ENCODE measurements at places on chromosomes 1 and 21. TPM values are rescaled to one million over a fixed set of nuclear protein-coding genes. Genes with fewer than 3 reads are reported as not detected.

DNA sequence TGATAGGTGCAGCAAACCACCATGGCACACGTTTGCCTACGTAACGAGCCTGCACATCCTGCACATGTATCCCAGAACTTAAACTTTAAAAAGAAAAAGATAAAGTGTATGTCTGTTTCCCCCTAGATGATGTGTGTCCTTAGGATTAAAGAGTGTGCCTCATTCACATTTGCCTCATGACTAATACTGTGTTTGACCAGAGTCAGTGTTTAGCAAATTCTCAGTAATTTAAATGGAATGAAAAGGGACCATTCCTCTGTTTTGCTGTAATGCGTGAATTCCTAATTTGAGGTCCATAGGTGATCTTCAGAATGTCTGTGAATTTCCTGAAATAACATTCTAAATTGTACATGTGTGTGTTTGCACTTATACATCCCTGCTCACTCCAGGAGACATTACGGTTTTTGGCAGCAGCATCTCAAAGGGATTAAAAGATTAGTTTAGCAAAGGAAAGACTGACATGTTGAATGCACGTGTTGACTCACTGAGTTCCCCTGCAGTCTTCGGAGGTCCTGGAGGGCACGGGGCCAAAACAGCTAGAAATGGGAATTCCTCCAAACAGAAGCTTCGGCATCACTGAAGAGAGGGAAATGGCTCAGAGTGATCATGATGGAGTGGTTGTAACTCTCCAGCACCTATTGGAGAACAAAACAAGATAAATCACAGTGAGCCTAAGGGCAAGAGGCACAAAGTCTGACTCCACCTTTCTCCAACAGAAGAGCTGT, 19.1 kb upstream of the SLC35F3 start:
- DNase-seq = no peak
- H3K4me3 ChIP-seq = no peak overlapping the region
- no peaks in the 10 kb centered on the region for H3K4me1 ChIP-seq

DNA sequence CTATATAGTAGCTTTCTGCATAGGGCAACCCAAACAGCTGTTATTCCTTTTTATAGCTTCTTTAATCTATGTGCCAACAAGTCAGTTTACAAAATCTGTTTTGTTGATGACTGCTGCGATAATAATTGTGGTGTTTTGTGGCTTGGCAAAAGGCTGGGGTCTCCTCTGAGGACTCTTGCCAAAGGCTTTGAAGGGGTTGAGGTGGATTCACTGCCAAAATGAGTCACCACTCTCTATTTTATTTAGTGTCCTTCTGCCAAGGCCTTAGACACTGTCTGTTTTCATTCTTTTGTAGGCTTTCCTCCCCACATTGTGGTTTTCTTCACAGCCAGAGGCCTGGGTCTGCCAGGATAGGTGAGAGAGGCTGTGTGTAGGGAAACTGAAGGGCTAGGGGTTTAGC, 161.8 kb downstream of the NFIA start:
- no peak overlapping the region for H3K27ac ChIP-seq
- no peaks in the 10 kb centered on the region for H3K27me3 ChIP-seq
- no peak overlapping the region for H3K4me3 ChIP-seq
- peaks cover 7% of the 10 kb centered on the region for H3K4me1 ChIP-seq

GRCh38 chr1:30472526-30472925, 250.9 kb downstream of the MATN1 start:
- DNase-seq = no peak
- no peak overlapping the region for H3K27ac ChIP-seq
- no peaks in the 10 kb centered on the region for H3K36me3 ChIP-seq
- H3K27me3 ChIP-seq = no peaks in the 10 kb centered on the region
- no peak overlapping the region for H3K4me3 ChIP-seq

- H3K4me3 ChIP-seq = no peak overlapping the region
- H3K27ac ChIP-seq = no peak overlapping the region
- no peaks in the 10 kb centered on the region for H3K27me3 ChIP-seq
- H3K36me3 ChIP-seq = no peaks in the 10 kb centered on the region
- no peak for DNase-seq
- peaks cover 25% of the 10 kb centered on the region for H3K4me1 ChIP-seq
Observed at GRCh38 chr1:145983960-145984830, 12.2 kb downstream of the TXNIP start.

DNA sequence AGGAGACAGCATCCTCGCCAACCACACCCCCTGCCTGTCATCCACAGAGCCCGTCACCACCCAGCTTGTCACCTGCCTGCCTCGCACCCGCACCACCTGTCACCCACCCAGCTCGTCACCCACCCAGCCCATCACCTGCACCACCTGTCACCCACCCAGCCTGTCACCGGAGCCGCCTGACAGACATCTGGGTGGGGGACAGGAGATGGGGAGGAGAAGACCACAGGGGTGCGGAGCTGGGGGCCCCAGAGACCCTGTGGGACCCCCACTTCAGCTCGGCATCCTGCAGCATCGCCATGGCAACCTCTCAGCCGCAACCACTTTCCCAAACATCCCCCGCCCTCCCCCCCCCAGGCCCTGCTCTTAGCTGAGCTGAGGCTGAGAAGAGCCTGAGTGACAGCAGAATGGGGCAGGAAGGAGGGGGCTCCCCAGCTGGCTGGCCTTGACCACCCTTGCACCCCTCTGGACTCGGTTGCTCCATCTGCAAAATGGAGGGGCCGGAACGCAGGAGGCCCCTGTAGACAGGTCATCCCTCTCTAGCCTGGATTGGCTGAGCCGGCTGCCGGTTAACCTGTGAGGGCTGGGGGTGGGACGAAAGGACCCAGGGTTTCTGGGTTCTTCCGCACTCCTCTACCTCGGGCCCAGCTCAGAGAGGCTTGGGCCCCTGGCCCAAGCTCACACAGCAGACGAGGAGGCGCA, 11.6 kb downstream of the AHDC1 start:
- H3K4me3 ChIP-seq = no peak overlapping the region
- no peak overlapping the region for H3K27ac ChIP-seq
- H3K27me3 ChIP-seq = no peaks in the 10 kb centered on the region
- no peaks in the 10 kb centered on the region for H3K4me1 ChIP-seq
- no peak for DNase-seq
- H3K36me3 ChIP-seq = no peaks in the 10 kb centered on the region

DNA sequence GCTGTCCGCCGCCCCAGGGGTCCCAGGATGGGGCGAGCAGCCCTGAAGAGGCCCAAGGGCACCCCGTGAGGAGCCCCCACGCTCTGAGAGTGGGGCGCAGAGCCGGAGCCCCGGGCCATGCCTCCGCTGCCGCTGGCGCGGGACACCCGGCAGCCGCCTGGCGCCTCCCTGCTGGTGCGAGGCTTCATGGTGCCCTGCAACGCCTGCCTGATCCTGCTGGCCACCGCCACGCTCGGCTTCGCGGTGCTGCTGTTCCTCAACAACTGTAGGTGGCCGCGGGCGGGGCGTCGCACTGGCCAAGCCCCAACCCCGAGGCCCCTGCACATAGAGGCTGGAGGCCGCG, 14.5 kb downstream of the AGRN start:
- H3K36me3 ChIP-seq = no peaks in the 10 kb centered on the region
- no peak overlapping the region for H3K4me3 ChIP-seq
- DNase-seq = no peak
- H3K27me3 ChIP-seq = no peaks in the 10 kb centered on the region
- no peak overlapping the region for H3K27ac ChIP-seq

DNA sequence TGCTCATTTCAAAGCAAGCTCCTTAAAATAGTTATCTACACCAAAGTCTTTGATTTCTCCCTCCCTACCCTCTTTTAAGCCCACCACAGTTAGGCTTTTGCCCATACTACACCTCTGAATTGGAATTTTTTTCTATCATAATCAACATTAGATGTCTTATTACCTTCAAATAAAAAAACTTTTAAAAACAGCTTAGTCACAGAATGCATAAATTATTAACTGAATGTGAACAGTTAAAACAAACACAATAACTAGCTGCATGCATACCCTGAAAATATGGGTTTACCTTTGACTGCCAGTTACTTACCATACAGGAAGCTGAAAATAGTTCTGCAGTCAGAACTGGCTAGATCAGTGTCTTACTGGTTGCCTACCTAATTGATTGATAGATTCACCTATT, 210.9 kb downstream of the TGFB2 start:
- no peaks in the 10 kb centered on the region for H3K27me3 ChIP-seq
- H3K4me3 ChIP-seq = no peak overlapping the region
- no peak overlapping the region for H3K27ac ChIP-seq
- H3K4me1 ChIP-seq = no peaks in the 10 kb centered on the region

- H3K27me3 ChIP-seq = no peaks in the 10 kb centered on the region
- H3K4me3 ChIP-seq = no peak overlapping the region
- H3K36me3 ChIP-seq = peaks cover 6% of the 10 kb centered on the region
- no peak overlapping the region for H3K27ac ChIP-seq
- H3K4me1 ChIP-seq = peaks cover 25% of the 10 kb centered on the region
Observed at GRCh38 chr1:230938924-230939368, 39.7 kb downstream of the TTC13 start.

GRCh38 chr21:40840401-40841125, 6.4 kb downstream of the DSCAM start:
- no peaks in the 10 kb centered on the region for H3K4me1 ChIP-seq
- no peak for DNase-seq
- peaks cover 3% of the 10 kb centered on the region for H3K27me3 ChIP-seq
- no peaks in the 10 kb centered on the region for H3K36me3 ChIP-seq
- H3K4me3 ChIP-seq = no peak overlapping the region
- H3K27ac ChIP-seq = no peak overlapping the region

DNA sequence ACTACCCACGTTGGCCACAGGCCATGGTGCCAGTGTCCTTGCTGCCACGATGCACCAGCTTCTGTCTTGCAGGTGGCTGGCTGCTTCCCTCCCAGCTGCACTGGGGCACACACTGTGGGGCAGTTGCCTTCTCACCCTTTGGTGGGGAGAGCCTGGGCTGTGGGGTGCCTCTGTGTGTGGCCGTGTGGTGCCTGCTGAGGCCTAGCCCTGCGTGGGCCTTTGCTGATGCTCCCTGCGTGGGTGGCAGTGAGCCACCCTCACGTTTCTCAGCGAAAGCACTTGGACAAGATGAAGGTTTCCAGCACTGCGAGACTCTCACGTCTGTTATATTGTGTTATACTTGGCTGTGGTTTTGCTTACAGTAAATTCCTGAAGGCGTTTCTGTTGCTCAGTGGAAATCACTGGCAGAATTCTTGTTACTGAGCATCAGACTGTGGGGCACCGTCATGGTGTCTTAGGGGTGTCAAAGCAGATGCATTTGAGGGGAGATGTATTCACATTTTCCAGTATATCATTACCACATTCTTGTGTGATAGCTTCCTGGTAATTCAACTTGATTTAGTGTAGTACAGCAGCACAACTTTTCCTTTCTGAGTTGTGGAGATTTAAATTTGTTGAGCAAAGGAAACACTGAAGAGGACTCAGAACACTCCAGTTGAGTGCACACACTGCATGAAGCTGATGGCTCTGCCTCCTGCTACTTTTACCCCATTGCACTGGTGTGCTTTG, 124.7 kb downstream of the PCBP3 start:
- DNase-seq = no peak
- no peaks in the 10 kb centered on the region for H3K4me1 ChIP-seq
- H3K36me3 ChIP-seq = no peaks in the 10 kb centered on the region

- H3K27ac ChIP-seq = no peak overlapping the region
- DNase-seq = peak; percentile 15
- H3K4me1 ChIP-seq = no peaks in the 10 kb centered on the region
- H3K27me3 ChIP-seq = no peaks in the 10 kb centered on the region
- H3K36me3 ChIP-seq = no peaks in the 10 kb centered on the region
Observed at GRCh38 chr1:44059664-44060355, 28.5 kb upstream of the SLC6A9 start.

DNA sequence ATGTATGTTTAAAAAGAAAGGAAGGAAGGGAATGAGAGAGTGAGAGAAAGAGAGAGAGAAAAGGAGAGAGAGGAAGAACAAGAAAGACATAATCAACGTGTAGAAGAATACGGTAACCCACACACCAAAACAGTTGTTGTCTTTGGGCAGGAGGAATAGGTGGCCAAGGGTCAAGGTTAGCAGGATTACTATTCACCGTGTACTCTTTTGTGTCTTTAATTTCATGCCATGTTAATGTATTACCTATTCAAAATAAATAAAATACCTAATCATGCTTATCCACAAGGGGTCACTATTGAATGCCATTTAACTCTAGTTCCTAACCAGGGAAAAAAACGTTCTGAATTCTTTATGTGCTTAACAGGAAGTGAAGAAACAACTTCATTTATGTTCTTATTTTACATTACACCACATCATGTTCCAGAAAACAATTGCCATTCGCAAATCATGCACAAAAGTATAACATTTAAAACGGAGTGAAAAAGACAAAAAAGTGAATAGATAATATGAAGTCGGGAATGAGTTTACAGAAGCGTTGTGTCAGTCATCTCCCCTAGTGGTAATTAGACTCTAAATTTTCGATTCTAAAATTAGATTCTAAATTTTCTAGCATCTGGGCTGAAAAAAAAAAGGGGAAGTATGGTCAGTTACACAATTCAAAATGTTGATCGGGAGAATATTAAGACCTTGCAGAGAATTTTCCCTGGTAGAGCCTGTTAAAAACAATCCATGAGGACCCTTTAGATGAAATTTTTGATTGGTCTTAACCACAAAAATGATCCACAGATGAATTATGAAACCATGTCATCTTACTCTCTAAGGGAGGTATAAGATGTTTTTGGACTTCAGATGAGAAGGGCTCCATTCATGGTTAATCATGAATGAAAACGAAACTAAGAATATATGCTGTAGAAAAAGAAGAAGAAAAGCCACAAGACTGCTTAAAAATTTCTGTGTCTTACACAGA, 700 bp upstream of the KMO start:
- H3K4me1 ChIP-seq = peaks cover 33% of the 10 kb centered on the region
- H3K36me3 ChIP-seq = no peaks in the 10 kb centered on the region
- DNase-seq = peak; percentile 95
- H3K27ac ChIP-seq = peak overlapping the region; percentile 94

DNA sequence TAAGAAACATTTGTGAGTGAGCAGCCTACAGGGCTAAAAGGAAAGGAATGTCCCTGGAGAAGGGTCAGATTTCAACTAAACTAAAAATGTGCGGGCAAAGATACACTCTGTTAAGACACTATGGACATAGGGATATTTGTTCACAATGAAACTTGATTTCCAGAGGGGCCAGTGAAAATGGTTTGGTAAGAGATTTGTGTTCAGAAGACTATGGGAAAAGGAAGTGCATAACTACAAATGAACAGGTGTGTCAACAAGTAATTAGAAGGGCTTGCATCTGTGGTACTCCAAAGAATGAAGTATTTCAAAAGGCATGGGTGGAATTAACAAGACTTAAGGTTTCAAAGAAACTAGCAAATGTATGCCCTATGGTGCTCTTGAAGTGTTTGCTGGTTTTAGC, 60.4 kb downstream of the NME7 start:
- no peak overlapping the region for H3K4me3 ChIP-seq
- H3K27me3 ChIP-seq = no peaks in the 10 kb centered on the region
- DNase-seq = no peak
- no peaks in the 10 kb centered on the region for H3K36me3 ChIP-seq

- no peaks in the 10 kb centered on the region for H3K4me1 ChIP-seq
- H3K27ac ChIP-seq = no peak overlapping the region
- DNase-seq = no peak
- no peaks in the 10 kb centered on the region for H3K36me3 ChIP-seq
- H3K27me3 ChIP-seq = no peaks in the 10 kb centered on the region
Observed at GRCh38 chr1:224733027-224733911, 117.2 kb downstream of the CNIH3 start.

The NEK2 gene
- 25.9 TPM for total RNA-seq

The SPOCD1 gene
- total RNA-seq = not detected

The KRTAP19-8 gene
- total RNA-seq = not detected

The MNDA gene
- total RNA-seq = not detected

The ALDH9A1 gene
- total RNA-seq = 45.1 TPM
